Fibroblast of skin of abdomen (primary cell): ENCODE measurements at places on chromosomes 1 and 21.

DNA sequence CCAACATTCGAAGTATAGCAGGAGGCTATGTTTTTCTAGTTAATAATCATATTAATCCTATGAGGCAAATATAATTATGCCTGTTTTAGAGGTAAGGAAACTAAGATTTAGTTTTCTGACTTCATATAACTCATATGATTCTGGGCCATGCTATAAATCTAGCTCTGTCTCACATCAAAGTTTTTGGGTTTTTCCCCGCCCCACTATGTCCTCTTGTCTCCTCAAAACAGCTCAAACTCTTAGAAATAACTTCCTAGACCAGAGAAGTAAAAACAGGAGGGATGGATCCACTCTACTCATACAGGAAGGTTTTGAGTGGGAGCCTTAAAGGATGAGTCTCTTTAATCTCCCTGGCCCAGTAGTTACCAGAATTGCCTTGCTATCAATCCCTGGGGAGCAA lies 256.4 kb upstream of the FGGY start:
- no peak for DNase-seq

- DNase-seq, result no peak
These were observed 14.7 kb downstream of the SFPQ start for GRCh38 chr1:35178295-35178695.

GRCh38 chr1:41323243-41323642 lies 38.0 kb upstream of the FOXO6 start:
- no peak for DNase-seq

GRCh38 chr1:116024626-116025025 lies 48.3 kb downstream of the SLC22A15 start:
- no peak for DNase-seq

DNA sequence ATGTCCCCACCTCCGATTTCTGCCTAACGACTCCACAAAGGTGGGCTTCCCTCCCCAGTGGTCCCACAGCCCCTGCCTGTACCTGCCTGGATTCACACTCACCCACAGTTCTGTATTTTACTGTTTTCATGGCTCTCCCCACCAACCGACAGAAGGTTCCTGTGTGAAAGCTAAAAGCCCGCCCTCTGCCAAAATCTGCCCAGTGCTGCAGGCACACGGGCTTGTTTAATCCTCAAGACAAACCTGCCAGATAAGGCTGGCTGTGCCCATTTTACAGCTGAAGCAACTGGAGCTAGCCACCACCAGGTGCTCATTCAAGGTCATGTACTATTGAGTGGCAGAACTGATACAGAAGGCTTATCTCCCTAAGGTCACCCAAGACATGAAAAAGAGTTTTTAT lies 114.5 kb downstream of the HIVEP3 start:
- no peak for DNase-seq

DNA sequence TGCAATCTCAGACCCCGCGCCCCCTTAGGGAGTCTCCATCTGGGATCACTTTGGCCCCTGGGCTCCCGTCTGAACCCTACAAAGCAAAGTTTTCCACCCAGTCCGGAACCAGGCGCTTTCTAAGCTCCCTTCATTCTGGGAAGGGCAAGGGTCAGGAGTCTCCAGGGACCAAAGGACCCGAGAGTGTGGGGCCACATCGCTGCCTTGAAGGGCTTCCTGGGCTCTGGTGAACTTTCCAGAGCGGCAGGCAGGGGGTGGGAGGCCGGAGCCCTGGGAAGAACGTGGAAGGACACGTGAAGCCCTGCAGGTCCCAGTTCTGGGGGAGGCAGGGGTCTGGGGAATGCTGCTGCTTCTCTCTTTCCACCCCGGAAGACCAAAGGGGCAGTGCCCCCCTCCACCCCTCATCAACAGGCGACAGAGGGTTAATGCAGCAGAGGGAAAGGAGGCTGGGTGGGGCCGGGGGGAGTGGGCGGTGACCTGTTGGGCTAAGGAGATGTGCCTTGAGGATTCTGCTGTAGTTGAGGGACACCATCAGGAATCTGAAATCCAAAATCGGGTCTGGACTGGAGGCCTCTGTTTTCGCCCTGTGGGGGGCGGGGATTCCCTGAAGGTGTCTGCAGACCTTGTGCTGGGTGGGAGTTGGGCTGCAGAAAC lies 734 bp downstream of the CDK18 start:
- DNase-seq, result no peak

GRCh38 chr1:231107151-231107550 lies 54.7 kb upstream of the TRIM67 start:
- no peak for DNase-seq
